Activated naive CD8-positive, alpha-beta T cell treated with anti-CD3 and anti-CD28 coated beads, Interleukin-2, amount 50 U/mL, for 16 hours (primary cell): ENCODE measurements at places on chromosomes 16 and 17.

DNA sequence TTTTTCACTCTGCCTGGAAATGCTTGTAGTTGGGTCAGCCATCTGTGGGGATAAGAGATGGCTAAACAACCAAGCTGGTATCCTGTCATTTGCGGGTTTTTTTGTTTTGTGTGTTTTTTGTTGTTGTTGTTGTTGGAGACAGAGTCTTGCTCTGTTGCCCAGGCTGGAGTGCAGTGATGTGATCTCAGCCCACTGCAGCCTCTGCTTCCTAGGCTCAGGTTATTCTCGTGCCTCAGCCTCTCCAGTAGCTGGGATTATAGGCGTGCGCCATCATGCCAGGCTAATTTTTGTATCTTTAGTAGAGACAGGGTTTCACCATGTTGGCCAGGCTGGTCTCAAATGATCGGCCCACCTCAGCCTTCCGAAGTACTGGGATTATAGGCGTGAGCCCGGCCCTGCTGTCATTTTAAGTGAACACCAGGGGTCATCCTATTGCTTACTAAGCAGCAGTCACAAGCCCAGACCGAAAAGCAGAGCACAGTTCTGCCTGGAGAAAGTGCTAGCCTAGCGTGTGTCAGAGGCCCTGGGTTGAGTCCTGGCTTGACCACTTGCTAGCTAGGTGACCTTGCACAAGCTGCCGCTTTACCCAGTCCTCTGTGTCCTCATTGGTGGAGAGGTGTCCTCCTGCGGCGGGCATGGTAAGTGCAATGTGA is 4.6 kb downstream of the SMCR8 start:
- no peak for DNase-seq

GRCh38 chr16:27369806-27370205 is 32.2 kb upstream of the IL21R start:
- no peak for DNase-seq

DNA sequence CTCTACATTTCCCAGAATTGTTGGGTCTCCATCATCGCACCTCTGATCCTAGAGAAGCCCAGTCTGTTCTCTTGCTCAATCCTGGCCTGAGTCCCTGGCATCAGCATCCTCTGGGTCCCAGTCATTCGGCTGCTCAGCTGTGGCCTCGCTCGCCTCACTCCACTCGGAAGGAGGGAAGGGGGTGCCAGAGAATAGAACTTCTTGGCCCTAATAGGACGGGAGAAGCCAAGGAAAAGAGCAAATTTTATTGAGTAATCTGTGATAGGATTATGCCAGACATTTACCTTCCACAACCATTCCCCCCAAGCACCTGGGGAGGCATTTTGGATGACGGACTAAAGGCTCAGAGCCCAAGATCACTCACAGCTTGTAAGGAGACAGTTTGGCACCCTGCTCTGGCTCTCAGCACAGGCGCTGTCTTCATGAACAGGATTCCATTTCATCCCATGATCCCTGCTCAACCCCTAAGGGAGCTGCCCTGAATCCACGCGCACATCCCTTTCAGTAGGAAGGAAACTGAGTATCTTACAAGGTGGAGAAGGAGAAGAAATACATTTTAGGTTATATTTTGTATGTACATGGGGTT is 498 bp upstream of the CLEC10A start:
- DNase-seq, result no peak

- DNase-seq, result no peak
Observed at GRCh38 chr17:73138541-73139138, 26.2 kb upstream of the SSTR2 start.

- no peak for DNase-seq
Observed at GRCh38 chr16:14373406-14373805, 256.7 kb downstream of the PARN start.

- DNase-seq, result no peak
Observed at GRCh38 chr17:45839442-45839841, 5.2 kb upstream of the SPPL2C start.

- no peak for DNase-seq
Observed at GRCh38 chr16:54178478-54178976, 108.1 kb downstream of the IRX3 start.

DNA sequence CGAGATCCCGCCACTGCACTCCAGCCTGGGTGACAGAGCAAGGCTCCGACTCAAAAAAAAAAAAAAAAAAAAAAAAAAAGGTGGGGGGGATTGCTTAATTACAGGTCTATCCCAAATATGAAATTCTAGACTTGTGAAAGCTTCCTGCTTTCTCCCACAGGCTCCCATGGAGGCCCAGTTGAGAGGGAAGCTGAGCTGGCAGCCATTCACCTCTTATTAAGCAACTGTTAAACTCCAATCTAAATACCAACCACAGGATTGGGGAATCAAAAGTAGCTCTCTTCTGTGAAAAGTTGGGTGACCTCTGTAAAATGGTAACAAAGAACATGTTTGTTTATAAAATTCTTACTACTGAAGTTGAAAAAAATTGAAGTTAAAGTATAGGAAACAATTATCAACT is 45.8 kb upstream of the STAC2 start:
- no peak for DNase-seq

DNA sequence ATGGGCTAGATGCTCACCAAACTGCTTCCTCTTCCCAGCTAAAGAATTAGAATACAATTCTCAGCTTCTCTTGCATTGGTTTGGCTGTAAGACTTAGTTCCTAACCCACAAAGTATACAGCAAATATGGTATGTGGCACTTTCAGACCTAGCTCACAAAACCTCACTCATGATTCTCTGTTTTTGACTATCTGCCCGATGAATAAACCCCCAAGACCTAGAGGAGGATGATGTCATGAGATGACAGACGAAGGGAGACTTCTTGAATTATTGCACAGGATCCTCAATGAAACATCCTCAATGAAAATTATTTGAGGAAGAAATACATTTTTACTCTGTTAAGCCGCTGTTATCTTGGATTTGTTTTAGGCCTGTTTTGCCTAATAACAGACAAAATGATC is 14.3 kb downstream of the CNOT1 start:
- no peak for DNase-seq

- no peak for DNase-seq
Observed at GRCh38 chr16:1551166-1551565, 17.7 kb downstream of the TMEM204 start.

GRCh38 chr16:83215406-83216001 is 588.7 kb downstream of the CDH13 start:
- DNase-seq, result no peak

GRCh38 chr16:85204242-85205010 is 92.2 kb upstream of the CIBAR2 start:
- DNase-seq, result no peak

- DNase-seq, result no peak
Observed at GRCh38 chr17:58061672-58062071, 21.5 kb upstream of the DYNLL2 start.

DNA sequence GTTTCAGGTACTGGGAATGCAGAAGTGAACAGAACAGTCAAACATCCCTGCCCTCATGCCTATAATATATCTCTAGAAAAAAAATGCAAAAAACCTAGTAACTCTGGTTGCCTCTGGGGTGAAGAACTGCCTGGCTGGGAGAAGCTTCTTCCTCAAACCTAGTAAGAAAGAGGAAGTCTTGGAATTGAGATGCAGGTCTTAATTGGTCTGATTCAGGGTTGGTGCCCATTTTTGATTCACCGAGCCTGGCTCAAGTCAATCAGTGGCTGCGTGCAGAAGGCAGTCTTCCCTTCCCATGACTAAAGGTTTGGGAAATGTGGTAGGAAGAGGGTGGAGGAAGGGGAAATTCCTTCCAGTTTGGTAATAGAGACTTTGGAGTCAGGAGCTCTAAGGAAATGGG is 22.4 kb downstream of the CDRT15 start:
- no peak for DNase-seq

DNA sequence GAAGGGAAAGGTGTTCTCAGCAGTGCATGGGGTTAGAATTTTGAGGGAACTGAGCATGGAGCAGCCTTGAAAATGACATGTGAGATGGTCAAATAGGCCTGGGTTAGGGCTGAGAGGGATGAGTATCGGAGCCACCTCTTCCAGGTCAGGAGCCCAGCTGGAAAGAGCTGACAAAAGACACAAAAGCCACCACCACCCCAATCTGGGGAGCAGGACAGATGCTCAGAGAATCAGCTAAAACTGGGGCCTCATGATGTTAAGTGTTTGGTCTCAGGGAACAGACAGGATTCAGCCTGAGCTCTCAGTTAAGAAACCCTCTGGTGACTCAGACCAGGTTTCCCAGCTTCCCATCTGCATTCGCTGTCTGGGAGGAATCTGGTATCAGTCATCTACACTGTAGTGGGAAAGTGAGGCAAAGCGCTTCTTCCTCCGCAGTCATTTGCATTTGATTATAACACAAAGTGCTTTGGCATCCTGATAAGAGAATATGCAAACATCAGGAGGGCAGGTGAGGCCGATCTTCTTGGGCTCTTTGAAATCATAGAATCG is 2.6 kb downstream of the WNT9B start:
- DNase-seq, result no peak

DNA sequence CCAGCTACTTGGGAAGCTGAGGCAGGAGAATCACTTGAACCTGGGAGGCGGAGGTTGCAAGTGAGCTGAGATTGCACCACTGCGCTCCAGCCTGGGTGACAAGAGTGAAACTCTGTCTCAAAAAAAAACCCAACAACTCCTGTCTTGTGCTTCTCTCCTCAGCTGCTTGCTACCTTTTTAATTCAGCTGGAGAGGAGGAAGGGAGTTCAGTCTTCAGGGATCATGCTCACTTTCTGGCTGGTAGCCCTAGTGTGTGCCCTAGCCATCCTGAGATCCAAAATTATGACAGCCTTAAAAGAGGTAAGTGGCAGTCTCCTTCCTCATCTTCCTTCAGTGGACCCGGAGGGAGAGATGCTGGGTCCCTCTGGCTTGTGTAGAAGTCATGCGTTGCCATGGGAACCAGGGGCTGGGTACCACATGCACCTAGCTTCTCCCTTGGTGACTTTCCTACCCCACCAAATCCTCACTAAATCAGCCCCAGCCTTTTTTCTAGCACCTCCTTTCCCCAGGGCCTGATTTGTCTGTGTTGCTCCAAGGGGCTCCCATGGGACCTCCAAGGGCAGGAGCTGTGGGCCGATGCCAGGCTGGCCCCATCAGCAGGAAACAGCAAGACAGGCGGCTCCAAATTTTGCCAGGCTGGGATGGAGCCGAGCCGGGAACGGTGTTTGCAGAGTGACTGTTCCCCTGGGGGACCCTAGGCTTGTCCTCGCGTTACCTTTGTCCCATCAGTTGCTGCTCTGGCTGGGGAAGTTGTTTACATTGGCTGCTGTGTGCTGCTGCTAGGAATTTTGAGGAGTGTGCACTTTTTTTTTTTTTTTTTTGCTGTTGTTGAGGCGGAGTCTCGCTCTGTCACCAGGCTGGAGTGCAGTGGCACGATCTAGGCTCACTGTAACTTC is 65.2 kb downstream of the ABCC1 start:
- no peak for DNase-seq

DNA sequence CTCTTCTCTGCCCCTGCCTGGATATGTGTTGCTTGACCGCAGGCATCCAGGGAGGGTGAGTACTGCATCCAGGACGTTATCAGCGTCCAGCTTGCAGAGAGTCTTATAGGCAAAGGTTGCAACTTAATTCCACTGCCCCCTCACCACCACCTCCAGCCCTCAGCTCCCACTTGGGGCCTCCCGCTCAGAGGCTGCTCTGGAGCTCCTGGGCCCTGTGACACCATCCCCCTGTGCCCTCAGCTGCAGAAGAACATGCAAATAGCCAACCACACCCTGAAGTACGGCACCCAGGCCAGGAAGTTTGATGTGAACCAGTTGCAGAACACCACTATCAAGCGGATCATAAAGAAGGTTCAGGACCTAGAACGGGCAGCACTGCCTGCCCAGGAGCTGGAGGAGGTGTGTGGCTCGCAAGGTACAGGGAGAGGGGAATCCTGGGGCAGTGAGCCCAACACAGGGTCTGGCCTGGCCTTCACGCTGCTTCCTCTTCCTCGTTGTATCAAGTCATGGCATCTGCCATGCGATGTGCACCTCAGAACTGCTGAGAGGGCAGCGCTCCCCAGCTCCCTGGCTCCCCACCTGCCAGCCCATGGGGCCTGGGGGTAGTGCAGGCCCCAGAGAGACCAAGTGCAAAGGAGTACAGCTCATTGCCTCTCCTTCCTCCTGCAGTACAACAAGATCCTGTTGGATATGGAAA is 9.6 kb downstream of the ACE start:
- no peak for DNase-seq
